Colonic mucosa (tissue), 4 donors: ENCODE measurements at places on chromosomes 12 and 14. TPM values are rescaled to one million over a fixed set of nuclear protein-coding genes. Genes with fewer than 3 reads are reported as not detected.

Gene TMEM63C
- 13.2 TPM for total RNA-seq

DNA sequence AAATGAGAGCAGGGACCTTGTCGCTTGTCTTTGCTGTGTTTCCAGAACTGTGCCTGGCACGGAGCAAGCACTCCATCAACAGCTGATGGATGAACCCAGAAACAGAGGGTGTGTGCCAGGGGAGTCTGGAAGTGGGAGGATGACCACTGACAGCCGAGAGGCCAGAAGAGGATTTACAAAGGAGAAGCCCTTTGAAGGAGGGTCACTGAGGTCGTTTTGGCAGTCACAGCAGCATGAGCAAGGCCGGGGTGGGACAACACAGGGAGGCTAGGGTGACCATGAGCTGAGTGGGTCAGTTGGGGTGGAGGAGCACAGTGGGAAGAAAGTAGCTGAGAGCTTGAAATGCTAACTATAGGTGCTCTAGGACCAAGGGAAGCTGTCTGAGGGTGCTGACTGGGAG, 199.6 kb downstream of the NTF3 start:
- H3K27me3 ChIP-seq: no peaks in the 10 kb centered on the region
- H3K36me3 ChIP-seq: no peaks in the 10 kb centered on the region
- no peaks in the 10 kb centered on the region for H3K4me1 ChIP-seq

DNA sequence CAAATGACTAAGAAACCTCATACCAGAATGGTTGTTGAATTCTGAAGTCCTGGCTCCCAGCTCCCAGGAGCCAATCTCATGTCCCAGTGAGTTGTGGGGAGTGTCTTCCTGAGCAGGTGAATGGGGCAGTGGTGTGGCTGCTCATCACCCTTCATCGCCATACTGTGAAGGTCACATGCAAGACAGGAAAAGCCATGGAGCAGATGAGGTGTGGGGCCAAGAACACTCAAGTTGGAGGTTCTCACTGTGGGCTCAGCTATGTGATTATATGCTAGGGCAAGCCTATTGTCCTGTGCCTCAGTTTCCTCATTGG, 16.6 kb upstream of the TSPAN11 start:
- H3K36me3 ChIP-seq: no peaks in the 10 kb centered on the region
- no peaks in the 10 kb centered on the region for H3K27me3 ChIP-seq
- H3K27ac ChIP-seq: no peak overlapping the region
- no peaks in the 10 kb centered on the region for H3K4me1 ChIP-seq
- H3K4me3 ChIP-seq: no peak overlapping the region

- peaks cover 6% of the 10 kb centered on the region for H3K27me3 ChIP-seq
- H3K36me3 ChIP-seq: no peaks in the 10 kb centered on the region
- no peak overlapping the region for H3K4me3 ChIP-seq
Measured at GRCh38 chr14:76133103-76133502, 18.6 kb upstream of the GPATCH2L start.

- H3K4me1 ChIP-seq: no peaks in the 10 kb centered on the region
- H3K27ac ChIP-seq: no peak overlapping the region
- DNase-seq: no peak
- no peak overlapping the region for H3K4me3 ChIP-seq
- H3K27me3 ChIP-seq: no peaks in the 10 kb centered on the region
Measured at GRCh38 chr12:20374795-20375194, 6.5 kb downstream of the PDE3A start.
